Esophagus squamous epithelium (tissue), 5 donors: ENCODE measurements at places on chromosomes 1 and 21. TPM values are rescaled to one million over a fixed set of nuclear protein-coding genes. Genes with fewer than 3 reads are reported as not detected.

DNA sequence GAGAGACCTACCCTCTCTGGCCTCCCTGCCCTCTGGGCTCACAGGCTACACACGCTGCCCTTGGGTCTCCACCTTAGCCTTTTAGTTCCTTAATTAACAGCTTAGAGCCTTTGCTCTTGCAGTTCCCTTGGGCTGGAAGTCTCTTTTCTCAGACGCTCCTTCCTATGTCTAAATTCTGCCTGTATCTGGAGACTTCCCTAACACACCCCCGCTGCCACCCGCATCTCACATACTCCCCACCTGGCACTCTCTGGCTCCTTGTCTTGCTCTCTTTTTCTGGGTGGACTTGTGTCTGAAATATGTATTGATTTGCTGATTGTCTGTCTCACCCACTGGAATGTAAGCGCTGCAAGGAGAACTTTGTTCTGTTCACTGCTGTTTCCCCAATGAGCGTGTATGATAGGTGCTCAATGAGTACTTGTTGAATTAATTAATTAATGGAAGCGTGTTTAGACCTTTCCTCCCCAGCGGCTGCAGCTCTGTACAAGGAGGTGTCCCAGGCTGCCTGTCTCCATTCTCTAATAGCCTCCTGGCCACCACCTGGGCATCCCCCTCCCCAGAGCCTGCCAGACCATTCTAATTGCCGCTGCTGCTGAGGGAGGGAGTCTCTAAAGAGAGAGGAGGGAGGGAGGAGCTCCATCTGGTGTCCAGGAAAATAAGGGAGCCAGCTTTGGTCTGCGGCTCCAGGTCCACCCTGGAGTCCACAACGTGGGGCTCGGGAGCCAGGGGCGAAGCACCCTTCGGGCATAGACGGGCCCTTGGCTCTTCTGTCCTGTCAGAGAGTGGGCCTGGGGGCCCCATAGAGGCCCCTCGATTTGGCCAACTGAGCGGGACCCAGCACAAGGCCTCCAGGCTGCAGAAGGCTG lies 95.4 kb downstream of the RNF220 start:
- no peak overlapping the region for H3K4me3 ChIP-seq
- no peaks in the 10 kb centered on the region for H3K36me3 ChIP-seq
- peaks cover 5% of the 10 kb centered on the region for H3K4me1 ChIP-seq
- no peaks in the 10 kb centered on the region for H3K27me3 ChIP-seq

URB1 gene
- 14.5 TPM for total RNA-seq

PRR9 gene
- total RNA-seq: not detected

DNA sequence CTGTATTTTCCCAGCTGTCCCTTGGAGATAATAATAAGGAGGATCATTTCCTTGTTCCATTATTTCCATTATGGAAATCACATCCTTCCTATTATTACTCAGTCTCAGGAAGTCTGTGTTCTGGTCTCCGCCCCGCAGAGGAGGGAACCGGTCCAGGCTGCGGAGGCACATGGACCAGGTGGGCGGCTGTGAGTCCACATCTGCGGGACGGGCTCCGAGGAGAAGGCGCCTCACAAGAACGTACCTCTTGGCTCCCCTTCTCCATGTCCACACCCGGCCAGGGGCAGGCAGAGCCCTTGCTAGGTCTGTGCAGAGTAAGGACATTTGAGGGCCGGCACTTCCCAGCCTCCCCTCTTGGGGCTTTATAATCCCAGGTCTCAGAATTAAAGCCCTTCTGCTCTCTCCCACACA lies 14.6 kb downstream of the RAB7B start:
- no peaks in the 10 kb centered on the region for H3K27me3 ChIP-seq
- no peak overlapping the region for H3K4me3 ChIP-seq
- H3K36me3 ChIP-seq: no peaks in the 10 kb centered on the region
- no peak overlapping the region for H3K27ac ChIP-seq

DNA sequence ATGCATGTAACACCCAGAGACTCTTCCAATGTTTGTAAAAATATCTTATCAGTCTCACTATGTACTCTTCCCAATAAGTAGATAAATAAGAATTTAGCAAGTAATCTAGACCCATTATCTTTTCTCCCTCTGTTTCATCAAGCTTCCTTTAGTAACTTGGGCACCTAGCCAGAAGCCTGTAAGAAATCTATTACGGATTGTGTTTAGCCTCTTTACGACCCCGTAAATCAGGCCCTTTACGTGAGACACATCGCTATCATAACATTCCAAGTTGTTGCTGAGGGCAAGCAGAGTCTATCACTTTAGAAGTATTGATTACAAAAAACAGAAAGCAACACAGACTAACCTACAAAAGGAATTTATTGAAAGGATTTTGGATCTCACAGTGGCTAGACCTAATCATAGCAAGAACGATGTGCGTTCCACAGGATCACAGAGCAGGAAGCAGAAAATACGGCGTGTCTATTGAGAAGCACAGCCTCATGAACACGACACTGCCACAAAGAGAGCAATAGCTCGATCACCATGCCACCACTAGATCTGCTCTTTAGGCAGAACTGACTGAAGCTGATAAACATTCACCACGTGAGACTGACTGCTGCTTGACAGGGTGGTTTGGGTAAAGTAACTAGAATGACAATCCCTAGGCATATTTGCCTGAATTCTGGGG lies 922.1 kb downstream of the AMY1C start:
- H3K4me3 ChIP-seq: no peak overlapping the region
- H3K27me3 ChIP-seq: no peaks in the 10 kb centered on the region
- H3K27ac ChIP-seq: no peak overlapping the region
- no peaks in the 10 kb centered on the region for H3K36me3 ChIP-seq
- H3K4me1 ChIP-seq: no peaks in the 10 kb centered on the region
- no peak for DNase-seq

DNA sequence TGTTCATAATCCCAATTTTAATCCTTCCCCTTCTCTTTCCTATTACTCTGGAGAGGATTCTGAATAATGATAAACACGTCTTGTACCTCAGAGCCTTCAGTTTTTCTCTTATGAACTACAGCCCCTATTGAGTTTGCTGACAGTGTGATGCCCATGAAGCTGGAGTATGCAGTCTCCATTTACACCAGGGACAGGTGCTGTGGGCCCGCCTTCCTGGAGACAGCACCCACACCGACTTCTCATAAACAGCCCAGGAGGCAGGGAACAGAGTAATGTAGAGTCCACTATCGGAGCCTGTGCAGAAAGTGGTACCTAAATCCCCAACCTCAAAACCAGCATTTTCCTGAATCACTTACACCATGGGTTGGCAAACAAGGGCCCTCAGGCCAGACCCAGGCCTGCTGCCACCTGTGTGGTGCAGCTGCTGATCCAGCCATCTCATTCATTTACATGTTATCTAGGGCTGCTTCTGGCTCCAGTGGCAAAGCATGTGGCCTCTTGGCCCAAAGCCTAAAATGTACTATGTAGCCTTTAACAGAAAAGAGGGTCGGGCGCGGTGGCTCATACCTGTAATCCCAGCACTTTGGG lies 95.1 kb upstream of the KRTAP19-8 start:
- H3K4me1 ChIP-seq: no peaks in the 10 kb centered on the region
- H3K27ac ChIP-seq: no peak overlapping the region
- H3K36me3 ChIP-seq: no peaks in the 10 kb centered on the region
- DNase-seq: no peak
- no peaks in the 10 kb centered on the region for H3K27me3 ChIP-seq
- no peak overlapping the region for H3K4me3 ChIP-seq

TEDDM1 gene
- not detected for total RNA-seq

GRCh38 chr1:228735871-228736586 lies 750 bp downstream of the RHOU start:
- no peaks in the 10 kb centered on the region for H3K27me3 ChIP-seq
- H3K4me1 ChIP-seq: peaks cover 10% of the 10 kb centered on the region
- H3K4me3 ChIP-seq: peak overlapping the region; percentile 86

DNA sequence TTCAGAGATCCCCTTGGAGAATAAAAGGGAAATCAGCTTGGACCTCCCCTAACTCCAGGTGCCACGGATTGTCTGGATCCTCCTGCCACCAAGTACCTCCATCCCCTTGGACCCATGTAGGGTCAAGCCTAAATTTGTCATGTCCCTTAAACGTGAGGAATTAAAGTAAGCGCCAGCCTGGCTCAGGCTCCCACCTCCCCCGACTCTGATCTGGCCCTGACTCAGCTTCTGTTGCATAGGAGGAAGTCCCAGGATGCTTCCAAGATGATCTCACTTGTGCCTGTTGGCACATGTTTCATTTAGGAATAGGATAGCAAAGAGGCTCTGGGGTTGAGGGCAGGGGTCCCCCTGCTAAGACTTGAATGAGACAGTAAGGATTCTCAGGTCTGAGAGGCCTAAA lies 231.9 kb upstream of the JUN start:
- no peak for DNase-seq
- H3K4me1 ChIP-seq: peaks cover 56% of the 10 kb centered on the region
- no peak overlapping the region for H3K27ac ChIP-seq
- H3K4me3 ChIP-seq: no peak overlapping the region

DNA sequence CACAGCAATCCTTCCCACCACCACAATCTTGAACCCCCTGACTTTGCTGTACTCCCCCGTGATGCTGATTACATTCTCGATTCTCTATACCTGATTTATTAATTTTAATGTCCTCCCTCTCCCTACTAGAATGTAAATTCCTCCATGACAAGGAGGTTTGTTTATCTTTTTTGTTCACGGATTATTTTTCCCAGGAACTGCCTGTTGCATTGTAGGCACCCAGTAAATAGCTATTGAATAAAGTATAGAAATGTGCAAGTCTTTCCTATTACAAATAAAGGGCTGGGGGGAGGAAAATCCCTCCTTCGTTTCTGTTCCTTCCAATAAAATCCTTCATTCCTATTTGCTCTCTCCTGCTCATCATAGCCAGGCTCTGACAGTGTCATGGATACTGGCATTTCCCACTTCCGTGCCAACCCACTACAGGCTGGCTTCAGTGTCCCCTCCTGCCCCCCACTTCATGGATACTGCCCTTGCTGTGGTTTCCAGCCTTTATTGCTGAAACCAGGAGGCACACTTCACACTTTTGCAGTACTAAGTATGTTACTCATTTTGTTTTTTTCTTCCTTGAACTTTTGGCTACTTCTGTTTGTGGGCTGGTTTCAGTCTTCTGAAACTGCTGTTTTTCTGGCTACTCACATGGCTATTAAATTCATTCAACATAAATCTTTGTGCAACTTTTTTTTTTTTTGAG lies 7.5 kb downstream of the KIF1B start:
- H3K27me3 ChIP-seq: no peaks in the 10 kb centered on the region
- peaks cover 38% of the 10 kb centered on the region for H3K4me1 ChIP-seq
- no peak overlapping the region for H3K4me3 ChIP-seq
- H3K36me3 ChIP-seq: no peaks in the 10 kb centered on the region

DNA sequence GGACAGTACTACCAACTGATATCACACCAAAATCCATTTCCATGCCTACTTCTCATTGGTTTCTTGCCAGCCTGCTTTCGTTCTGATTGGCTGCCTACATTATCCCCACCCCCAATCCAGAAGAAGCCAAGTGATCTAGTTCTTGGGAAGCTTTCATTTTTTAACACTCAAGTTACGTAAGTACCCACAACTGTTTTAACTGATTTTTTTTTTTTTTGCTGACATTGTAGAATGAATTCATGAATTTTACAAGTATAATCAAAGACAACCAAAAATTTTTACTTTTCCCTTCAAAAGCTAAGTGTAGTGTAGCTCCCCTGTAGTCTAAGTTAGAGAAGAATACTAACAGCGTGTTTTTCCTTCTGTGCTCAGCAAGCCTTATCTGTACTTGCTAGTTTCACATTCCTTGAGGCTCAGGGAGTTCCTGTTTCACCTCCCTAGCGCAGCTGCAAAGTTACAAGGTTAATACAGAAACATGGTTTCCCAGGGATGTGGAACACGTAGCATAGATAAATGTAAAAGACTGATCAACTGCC lies at the start of gene SLC9C2:
Gene SLC9C2, minus strand, starts transcription at position 17 of the 536 bp plus-strand sequence. CDS start 1,296 bp downstream, outside the sequence.
- no peaks in the 10 kb centered on the region for H3K27me3 ChIP-seq
- no peaks in the 10 kb centered on the region for H3K36me3 ChIP-seq
- peak within 1 kb of the TSS; percentile 37 for H3K4me3 ChIP-seq
- no peak for DNase-seq
- H3K27ac ChIP-seq: no peak within 1 kb of the TSS

- H3K27ac ChIP-seq: no peak overlapping the region
- H3K4me1 ChIP-seq: no peaks in the 10 kb centered on the region
- no peak overlapping the region for H3K4me3 ChIP-seq
- no peaks in the 10 kb centered on the region for H3K36me3 ChIP-seq
Observed at GRCh38 chr1:248686815-248687214, 15.8 kb downstream of the OR14I1 start.

DNA sequence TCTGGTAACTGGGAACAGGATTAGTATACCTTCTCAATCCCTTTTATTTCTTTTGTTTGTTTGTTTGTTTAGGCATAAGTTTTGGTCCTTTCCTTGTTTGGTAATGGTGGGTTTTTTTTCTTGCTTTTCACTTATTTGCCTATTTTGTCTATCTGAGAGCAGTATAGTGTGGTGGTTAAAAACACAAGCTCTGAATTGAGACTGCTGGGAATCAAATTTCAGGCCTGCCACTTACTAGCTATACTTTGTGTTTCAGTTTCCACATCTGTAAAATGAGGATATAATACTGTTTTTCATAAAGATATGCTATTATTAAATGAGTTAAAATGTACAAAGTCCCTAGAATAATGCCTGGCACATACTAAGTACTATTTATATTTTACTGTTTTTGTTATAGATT lies 81.6 kb upstream of the IVNS1ABP start:
- H3K27me3 ChIP-seq: no peaks in the 10 kb centered on the region
- DNase-seq: no peak
- H3K27ac ChIP-seq: no peak overlapping the region
- no peaks in the 10 kb centered on the region for H3K36me3 ChIP-seq

INAVA gene
- 47.9 TPM for total RNA-seq

- DNase-seq: no peak
- H3K27ac ChIP-seq: no peak overlapping the region
- H3K36me3 ChIP-seq: no peaks in the 10 kb centered on the region
Observed at GRCh38 chr1:207997486-207998268, 86.8 kb upstream of the CD34 start.
